ENCODE measurements at places on chromosomes 11 and 22.

DNA sequence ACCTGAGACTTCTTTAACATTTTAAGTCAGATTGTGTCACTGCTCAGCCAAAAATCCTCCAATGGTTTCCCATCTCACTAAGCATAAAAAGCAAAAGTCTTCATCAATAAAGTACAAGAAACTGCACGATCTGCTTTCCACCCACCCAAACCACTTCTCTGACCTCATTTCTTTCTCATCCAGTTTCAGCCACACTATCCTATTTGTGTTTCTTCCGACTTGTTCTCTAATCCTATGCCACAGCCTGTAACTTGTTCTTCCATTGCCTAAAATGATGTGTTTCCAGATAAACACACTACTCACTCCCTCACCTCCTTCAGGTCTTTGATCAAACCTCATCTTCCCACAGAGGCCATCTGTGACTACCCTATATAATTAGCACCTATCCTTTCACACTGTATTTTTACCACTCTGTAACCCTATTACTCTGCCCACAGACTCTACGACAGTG, 28.4 kb downstream of the ARHGAP32 start:
- DNase-seq, result no peak

DNA sequence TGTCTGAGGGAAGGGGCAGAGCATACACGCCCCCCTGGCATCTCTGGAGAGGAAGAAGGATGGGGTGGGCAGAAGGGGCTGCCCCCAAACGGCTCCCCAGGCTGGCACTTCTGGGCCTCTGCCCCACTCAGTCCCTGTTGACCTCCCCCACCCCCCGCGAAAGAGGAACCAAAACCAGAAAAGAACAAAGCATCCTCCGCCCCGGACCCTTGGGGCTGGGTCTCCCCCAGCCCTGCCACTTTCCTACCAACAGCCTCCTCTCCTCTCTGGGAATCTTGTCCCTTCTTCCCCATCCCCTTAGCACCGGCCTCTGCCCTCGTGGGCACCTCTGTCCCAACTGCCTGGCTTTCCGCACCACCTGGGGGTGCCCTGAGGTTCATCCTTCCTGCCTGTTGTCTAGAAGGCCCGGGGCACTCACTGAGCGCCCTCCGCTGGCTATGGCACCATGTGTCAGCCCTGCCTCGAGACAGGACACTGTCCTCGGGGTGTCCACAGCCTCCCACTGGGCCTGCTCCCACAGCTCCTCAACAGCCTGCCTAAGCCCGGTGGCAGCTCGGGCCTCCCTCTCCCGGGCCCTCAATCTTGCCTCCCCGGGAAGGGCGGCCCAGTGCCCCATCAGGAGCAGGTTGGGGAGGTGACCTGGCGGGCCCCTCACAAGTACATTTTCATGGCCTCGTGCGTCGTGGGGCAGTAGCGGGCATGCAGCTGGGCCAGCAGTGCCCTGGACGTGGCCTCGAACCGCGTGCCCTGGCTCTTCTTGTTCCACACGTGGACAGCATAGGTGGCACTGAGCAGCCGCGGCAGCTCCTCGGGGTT, 28.2 kb downstream of the A4GALT start:
- no peak for DNase-seq

DNA sequence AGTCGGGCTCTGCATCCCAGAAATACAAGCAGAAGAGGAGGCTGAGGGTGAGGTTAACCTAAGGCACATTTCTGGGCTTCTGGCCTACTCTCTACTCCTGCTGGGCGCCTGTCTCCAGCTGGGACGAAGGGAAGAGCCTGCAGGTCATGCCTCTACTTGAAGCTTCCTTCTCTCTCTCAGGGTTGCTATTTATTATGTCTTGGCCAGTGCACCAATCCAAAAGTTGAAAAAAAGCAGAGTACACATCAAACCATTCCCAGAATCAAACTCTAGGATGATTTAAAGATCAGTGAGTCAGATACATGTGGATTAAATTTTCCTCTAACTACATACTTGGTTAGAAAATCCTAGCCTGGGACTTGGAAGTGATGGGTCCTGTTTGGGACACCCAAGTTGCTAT, 60.2 kb upstream of the CDON start:
- no peak for DNase-seq

GRCh38 chr11:103071008-103071407, 21.0 kb downstream of the DCUN1D5 start:
- no peak for DNase-seq

Measured in CD4-positive, alpha-beta memory T cell (primary cell).